ENCODE measurements at places on chromosomes 7 and 10. TPM values are rescaled to one million over a fixed set of nuclear protein-coding genes. Genes with fewer than 3 reads are reported as not detected.

DNA sequence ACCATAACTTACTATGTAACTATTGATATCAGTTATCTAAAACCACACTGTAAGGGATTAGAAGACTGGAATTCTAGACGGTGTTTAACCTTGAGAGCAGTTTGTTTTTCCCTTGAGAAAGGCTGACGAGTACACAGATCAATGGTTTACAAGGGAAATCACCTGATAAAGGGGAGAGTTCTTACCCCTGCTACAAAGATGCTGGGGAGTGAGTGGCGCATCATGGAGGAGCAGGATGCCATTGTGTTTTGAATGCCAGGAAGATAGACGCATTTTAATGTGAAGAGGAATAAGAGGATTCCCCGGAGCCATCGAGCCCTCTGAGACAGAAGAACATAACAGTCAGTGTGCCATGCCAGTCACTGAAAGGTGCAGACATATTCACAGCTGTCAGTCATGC, 145.2 kb downstream of the PKD1L1 start:
- DNase-seq = no peak

DNA sequence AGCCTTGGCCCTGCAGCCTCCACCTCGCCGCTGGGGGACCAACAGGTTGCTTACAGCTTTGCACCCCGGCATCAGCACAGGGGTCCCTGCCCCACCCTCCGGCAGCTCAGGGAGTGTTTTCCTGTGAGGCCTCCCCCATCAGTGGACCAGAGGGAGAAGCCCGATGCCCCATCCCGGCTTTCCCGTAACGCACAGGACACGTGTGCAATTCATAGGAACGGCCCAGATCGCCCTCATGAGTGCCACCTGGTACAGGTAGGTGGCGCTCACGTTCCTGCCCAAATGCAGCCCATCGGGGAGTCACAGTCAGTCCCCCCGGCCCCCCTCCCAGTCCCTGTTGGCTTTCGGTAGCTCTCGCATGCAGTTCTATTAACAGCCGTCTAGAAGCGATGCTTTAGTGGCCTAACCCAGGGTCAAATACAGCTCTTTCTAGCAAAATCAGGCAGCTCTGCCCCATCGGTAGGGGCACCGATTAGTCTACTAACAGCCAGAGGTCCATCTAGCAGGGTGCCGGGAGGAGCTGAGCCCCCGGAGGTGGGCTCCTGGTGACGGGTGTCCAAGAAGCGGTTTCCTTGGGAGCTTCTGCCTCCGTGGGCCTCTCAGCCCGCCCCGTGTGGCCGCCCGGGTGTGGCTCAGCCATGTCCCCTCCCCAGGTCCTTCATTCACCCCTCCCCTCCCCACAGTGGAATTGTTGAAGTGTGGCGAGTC, 48.4 kb upstream of the GTF2IRD1 start:
- no peak for DNase-seq

- DNase-seq = peak; percentile 33
These were observed 45.6 kb downstream of the VIPR2 start for GRCh38 chr7:159098811-159099655.

GRCh38 chr7:48426966-48427555, 255.8 kb downstream of the ABCA13 start:
- DNase-seq = peak; percentile 26

Gene EVX1
- polyA plus RNA-seq = 0.95 TPM

Gene TMEM106B
- 37.5 TPM for polyA plus RNA-seq

- DNase-seq = no peak
These were observed 8.6 kb downstream of the CHST12 start for GRCh38 chr7:2411815-2412586.

DNA sequence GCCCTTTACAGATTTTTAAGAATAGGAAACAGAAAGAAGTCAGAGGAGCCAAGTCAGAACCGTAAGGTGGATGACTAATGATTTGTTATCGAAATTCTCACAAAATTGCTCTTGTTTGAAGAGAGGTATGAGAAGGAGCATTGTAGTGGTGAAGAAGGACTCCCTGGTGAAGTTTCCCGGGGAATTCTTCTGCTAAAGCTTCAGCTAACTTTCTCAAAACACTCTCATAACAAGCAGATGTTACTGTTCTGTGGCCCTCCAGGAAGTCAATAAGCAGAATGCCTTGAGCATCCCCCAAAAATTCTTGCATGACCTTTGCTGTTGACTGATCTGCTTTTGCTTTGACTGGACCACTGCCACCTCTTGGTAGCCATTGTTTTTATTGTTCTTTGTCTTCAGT, 152.9 kb downstream of the HGF start:
- DNase-seq = no peak

DNA sequence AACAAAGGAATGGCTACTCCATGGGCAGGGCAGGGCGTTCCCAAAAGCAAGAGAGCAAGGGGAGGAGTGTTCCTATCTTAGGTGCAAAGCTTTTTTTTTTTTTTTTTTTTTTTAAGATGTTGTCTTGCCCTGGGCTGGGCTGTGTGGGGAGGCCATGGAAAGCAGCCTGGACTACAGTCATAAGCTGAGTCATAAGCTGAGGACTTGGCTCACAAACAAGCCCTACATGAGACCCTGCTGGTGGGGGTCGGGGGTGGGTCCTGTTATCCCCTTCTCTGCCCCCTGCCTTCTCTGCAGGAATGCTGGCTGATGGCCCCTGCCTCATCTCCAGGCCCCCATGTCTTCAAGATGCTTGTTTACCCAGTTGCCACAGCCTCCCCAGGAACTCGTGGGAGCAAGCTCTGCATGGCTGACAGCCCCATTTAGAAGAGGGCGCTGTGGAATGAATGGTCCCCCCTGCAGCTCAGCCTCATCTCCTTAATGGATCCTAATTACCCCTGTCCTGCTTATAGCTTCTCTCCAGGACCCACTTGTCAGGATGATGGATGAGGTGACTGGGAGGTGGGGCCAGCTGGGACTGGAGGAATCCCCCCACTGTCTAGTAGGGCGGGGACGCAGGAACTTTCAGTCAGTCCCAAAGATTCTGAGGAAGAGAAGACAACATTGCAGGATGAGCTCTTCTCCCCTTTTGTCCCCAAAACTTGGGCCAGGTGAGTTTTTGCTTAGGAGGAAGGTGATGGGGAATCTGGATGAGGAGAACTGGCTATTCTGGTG, 340.8 kb upstream of the PODXL start:
- no peak for DNase-seq

- no peak for DNase-seq
These were observed 1.7 kb downstream of the LBX1 start for GRCh38 chr10:101227429-101228152.

GRCh38 chr7:106848851-106849442, 16.1 kb upstream of the PIK3CG start:
- DNase-seq = no peak

Gene EPDR1
- polyA plus RNA-seq = 3.7 TPM

- DNase-seq = no peak
These were observed 28.1 kb upstream of the SLC29A3 start for GRCh38 chr10:71290806-71291527.

Gene BHLHA15
- not detected for polyA plus RNA-seq

Measured in hepatocyte (in vitro differentiated cells).